ENCODE measurements at places on chromosomes 3 and 15.

DNA sequence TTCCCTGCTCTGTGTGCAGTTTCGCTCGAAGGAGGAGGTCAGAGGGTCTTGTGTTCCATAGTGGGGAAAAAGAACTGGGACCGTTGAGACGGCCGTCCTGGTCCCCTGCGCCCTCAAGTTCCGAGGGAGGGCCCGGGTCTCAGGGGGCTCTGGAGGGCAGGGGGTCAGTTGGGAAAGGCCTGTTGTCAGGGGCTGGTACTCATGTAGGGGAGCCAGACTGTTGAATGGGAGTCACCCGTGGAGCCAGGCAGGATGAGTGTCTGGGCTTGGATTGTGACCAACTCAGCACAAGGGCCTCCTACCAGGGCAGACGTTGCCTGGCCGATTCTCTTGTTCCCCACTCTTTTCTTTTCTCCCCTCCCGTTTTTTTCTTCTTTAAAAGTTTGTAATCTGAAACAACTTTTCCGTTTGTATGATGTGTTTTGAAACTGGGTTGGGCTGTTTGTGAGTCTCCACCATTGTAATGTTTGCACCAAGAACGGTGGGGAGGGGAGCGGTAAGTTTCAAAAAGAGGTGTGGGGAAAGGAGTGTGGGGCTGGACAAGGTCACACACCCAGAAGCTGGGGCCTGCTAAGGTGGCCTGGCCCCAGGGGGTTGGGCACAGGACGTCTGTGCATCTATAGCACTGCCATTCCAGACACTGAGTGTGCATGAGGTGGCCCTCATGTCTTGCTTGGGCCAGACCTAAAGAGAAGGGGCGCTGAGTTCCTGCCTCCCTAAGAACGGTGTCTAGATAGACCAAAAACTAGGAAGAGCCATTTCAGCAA is 1.1 kb downstream of the CMTM7 start:
- no peak for DNase-seq

- no peak for DNase-seq
Measured at GRCh38 chr15:79455361-79455760, 23.2 kb downstream of the MINAR1 start.

GRCh38 chr3:143123353-143123984 is 3.9 kb downstream of the CHST2 start:
- no peak for DNase-seq

GRCh38 chr15:68729789-68730411 is 90.8 kb downstream of the ANP32A start:
- DNase-seq: no peak

- DNase-seq: no peak
Measured at GRCh38 chr3:108475220-108475782, 35.1 kb downstream of the MYH15 start.

GRCh38 chr3:153910387-153910786 is 210.8 kb upstream of the ARHGEF26 start:
- no peak for DNase-seq

DNA sequence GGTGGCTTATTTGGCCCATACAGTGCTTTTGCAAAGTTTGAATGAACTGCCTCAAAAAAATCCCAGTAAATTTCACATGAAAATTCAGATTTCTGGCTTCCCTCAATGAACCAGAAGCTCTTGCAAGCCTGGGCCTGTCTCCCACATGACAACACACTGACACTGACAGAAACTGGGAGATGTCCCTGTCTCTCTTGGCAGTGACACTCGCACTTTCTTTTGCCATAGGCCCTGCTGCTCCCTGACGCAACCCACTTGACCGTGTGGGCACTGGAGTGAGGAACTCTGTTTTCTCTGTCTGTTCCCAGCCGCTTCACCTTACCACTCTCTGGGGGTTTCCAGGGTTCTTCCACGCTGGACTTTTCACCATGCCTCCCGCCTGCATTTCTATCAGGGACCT is 524.5 kb downstream of the SHQ1 start:
- no peak for DNase-seq

Data from HepG2 (cell line).